ENCODE measurements at places on chromosomes 6 and 20. TPM values are rescaled to one million over a fixed set of nuclear protein-coding genes. Genes with fewer than 3 reads are reported as not detected.

- DNase-seq, result no peak
Measured at GRCh38 chr20:58973179-58973578, 7.9 kb upstream of the NELFCD start.

GRCh38 chr6:1481286-1481685 lies 91.9 kb downstream of the FOXF2 start:
- no peak for DNase-seq

DNA sequence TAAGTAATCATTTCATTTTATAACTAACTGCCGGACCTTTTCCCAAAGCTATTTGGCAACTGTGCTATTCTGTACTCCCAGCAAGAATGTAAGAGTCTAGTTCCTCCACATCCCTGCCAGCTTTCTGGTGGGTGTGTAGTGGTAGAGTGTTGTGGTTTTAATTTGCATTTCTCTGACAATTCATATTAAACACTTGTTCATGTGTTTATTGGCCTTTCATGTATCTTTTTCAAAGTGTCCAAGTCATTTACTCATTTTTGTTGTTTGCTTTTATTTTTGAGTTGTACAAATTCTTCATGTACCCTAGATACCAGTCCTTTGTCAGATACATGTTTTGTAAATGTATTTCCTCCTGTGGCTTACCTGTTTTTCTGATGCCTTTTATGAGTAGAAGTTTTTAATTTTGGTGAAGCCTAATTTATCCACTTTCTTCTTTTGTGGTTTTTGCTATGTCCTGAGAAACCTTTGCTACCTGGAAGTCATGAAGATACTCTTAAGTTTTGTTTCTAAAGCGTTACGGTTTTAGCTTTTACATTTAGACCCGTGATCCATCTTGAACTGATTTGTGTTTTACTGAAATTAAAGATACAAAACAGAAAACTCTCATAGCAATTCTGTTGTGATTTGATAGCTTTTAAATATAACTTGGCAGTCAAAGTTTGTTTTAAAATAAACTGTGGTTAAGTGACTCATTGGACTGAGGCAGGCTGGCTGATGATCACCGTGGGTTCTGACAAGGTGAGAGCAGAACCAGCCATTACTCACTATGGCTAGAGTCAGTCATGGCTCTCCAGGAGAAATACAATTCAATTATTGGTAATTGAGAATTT lies 8.0 kb downstream of the MYLIP start:
- DNase-seq, result no peak

- DNase-seq, result no peak
Measured at GRCh38 chr6:3071568-3071967, 3.3 kb downstream of the RIPK1 start.

CCR6 gene
- total RNA-seq, result not detected

DNA sequence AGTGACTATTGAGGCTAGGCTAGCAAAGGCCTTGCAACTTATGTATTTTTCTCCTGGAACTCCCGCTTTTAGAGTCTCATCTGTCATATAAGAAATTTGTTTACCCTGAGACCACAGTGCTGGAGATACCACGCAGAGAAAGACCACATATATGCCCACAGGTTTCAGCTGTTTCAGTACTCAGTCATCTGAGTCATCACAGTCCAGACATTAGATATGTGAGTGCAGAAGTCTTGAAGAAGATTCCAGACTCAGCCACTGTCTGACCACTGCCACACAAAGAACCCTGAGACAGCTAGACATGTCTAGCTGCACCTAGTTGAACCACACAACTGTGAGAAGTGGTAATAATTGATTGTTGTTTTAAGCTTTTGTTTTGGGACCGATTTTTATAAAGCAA lies 648.3 kb downstream of the EPM2A start:
- no peak for DNase-seq

EGFL8 gene
- 6.1 TPM for total RNA-seq

DNA sequence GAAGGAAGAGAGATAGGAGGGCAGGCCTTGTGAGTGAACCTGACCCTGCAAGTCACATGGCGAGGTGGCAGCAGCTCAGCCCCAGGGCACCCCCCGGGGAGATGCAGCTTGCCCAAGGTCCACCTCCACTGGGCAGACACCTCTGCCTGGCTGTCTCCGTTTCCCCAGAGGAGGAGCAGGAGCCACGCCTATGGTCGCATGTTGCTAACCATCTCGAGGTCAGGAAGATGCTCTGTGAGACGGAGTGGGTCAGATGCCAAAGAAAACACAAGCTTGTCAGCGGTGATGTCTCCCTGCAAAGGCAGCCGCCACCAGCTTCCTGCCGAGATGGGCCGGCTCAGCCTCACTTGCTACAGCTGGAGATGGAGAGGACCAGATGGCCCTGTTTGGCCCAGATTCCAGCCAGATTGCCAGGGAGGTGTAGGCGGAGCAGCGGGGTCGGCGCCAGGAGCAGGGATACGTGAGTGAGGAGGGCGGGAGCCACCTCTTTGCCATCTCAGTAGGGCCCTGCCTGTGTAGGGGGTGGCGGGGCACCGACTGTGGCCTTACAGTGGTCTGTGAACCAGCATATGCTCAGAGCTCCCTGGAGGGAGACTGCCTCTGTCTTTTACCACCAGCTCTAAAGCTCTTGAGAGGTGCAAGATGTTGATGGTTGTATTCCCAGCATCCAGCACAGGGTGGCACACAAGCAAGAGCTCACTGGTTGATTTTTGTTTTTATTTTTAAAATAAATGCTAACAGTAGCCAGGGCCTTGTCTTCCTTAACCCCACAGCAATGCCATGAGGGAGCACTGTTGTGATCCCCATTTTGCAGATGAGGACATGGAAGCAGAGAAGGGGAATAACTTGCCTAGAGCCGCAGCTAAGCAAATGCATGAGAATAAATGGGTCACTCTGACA lies 42.9 kb upstream of the FAM83D start:
- no peak for DNase-seq

TSPO2 gene
- total RNA-seq, result not detected

- DNase-seq, result no peak
Measured at GRCh38 chr6:157556671-157557430, 175.9 kb downstream of the ZDHHC14 start.

FAM209B gene
- not detected for total RNA-seq

GRCh38 chr20:13554076-13554475 lies 84.7 kb downstream of the TASP1 start:
- no peak for DNase-seq

ZSCAN9 gene
- 11.9 TPM for total RNA-seq

OR2H2 gene
- not detected for total RNA-seq

OTOR gene
- not detected for total RNA-seq

TCF19 gene
- 11.2 TPM for total RNA-seq

PAK5 gene
- 1.1 TPM for total RNA-seq

GRCh38 chr6:55925292-55925691 lies 49.9 kb upstream of the BMP5 start:
- DNase-seq, result no peak

- DNase-seq, result no peak
Measured at GRCh38 chr6:157865249-157865648, 42.2 kb downstream of the SNX9 start.

- DNase-seq, result no peak
Measured at GRCh38 chr6:125804264-125804663, 13.5 kb downstream of the NCOA7 start.

- no peak for DNase-seq
Measured at GRCh38 chr20:48735112-48735511, 92.7 kb downstream of the PREX1 start.

DNA sequence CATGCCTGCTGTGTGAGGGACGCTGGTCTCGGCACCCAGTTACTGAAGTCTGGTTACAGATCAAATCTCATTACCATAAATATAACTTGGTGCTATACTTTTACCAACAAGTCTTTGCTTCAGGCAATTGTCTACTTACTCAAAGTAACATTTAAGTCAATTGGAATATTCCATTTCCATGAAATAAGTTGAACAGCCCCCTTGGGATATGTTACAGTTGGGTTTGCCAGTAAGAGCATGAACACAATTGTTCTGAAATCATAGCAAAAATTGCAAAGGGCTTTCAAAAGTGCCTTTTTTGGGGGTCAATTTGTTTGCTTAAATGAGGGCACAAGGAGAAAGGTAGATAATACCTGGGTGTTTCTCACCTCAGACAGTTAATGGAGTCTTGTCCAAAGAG lies 170.9 kb upstream of the EXOC2 start:
- DNase-seq, result no peak

CHRNA4 gene
- total RNA-seq, result 3.9 TPM

GRCh38 chr6:116556065-116556464 lies 2.5 kb downstream of the CALHM4 start:
- DNase-seq, result no peak

PTK6 gene
- 0.28 TPM for total RNA-seq

- no peak for DNase-seq
Measured at GRCh38 chr6:111628142-111628850, 22.6 kb upstream of the TRAF3IP2 start.

NRSN1 gene
- total RNA-seq, result 1.5 TPM

DNA sequence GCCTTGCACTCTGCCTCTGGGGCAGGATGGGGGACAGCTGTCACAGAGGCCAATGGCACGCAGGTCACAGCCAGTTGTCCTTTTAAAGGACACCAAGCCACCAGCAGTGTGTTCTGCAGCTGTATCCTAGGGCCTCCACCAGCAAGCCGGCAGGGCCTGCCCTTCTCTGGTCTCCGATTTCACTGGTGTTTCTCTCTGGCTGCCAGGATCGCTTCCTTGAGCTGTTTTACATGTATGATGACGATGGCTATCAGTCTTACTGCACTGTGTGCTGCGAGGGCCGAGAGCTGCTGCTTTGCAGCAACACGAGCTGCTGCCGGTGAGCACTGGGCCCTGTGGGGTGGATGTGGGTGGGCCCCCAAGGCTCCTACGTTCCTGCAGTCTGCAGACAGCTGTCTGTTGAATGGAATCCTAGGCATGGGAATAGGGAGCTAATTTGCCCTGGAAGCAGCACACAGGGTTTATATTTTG lies 22.7 kb upstream of the MAPRE1 start:
- DNase-seq, result no peak

DNA sequence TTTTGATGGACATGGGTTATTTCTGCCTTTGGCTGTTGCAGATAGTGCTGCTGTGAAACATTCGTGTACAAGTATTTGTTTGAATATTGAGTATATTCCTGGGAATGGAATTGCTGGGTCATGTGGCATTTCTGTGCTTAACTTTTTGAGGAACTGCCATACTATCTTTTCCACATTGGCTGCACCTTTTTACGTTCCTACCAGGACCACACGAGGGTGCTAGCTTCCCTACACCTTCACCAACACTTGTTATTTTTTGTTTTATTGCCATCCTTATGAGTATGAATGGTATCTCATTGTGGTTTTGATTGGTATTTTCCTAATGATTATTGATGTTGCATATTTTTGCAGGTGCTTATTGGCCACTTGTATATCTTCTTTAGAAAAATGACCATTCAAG lies 47.8 kb upstream of the PLCG1 start:
- no peak for DNase-seq

PRR18 gene
- total RNA-seq, result 0.08 TPM

DNA sequence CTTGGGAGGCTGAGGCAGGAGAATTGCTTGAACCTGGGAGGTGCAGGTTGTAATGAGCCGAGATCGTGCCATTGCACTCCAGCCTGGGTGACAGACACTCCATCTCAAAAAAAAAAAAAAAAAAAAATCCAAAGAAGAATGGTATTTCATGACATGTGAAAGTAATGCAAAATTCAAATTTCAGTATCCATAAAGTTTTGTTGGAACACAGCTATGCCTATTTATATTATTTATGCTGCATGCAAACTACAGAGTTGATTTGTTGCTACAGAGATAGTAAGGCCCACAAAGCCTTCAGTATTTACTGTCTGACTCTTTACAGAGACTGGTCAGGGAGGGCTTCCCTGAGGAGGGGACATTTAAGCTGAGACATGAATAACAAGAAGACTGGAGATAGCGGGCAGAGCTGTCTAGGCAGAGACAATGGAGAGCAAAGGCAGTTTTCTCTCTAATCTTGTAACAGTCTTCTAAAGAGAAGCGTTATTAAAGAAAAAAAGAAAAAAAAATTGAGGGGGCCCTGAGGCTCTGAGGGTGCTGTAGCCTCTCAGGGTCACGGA lies 2.7 kb upstream of the SLC9A8 start:
- no peak for DNase-seq

DNA sequence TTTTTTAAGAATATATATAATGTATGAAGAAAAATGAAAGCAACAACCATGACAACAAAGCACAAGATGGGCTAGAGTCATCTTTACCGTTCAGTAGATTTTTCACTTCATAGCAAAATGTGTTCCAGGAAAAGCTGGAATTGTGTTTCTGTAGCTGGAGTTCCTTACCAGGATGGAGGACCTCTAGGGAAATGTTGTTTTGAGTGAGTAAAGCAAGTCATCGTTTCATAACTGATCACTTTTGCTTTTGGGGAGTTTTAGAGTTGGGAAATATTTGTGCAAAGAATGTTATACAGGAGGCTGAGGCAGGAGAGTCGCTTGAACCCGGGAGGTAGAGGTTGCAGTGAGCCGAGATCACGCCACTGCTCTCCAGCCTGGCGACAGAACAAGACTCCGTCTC lies 151.6 kb downstream of the SASH1 start:
- no peak for DNase-seq

DNA sequence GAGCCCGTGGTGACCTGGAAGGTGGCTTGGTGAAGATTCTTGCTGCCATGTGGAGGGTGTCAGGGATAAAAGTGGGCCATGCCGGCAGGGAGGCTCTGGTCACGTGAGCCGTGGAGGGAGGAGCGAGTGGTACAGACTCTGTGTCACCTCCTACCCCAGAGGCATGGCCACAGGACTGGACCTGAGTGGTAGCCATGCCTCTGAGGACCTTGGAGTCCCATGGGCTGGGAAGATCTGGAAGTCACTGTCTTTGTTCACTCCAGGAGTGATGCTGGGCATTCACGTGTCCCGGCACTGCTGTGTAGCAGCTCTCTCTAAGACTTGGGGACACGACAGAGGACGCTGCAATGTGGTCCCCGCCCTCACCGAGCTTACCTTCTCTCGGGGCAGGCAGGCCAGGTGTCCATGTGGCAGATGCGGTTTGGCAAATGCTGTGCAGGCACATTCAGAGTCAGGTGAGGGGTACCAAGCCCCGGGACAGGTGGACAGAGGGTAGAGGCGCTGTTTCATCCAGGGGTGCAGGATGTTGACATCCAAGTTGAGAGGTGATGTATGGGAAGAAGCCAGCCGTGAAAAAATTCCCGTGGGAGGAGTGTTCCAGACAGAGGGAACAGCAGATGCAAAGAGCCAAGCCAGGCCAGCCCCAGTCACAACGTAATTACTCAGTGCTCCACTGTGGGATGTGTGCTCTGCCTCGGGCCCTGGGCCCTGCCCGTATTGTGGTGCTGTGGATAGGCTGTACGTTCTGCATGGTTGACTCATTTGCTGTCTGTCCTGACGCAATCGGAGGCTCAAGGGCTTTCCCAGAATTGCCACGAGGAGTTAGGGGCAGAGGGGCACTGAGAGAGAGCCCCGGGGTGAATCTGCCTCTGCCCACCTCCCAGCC lies 307.8 kb downstream of the TAF4 start:
- no peak for DNase-seq

L3MBTL1 gene
- total RNA-seq, result 17.4 TPM

- DNase-seq, result peak; percentile 97
Measured at GRCh38 chr6:159042003-159042825, 2.6 kb downstream of the TAGAP start.

DNA sequence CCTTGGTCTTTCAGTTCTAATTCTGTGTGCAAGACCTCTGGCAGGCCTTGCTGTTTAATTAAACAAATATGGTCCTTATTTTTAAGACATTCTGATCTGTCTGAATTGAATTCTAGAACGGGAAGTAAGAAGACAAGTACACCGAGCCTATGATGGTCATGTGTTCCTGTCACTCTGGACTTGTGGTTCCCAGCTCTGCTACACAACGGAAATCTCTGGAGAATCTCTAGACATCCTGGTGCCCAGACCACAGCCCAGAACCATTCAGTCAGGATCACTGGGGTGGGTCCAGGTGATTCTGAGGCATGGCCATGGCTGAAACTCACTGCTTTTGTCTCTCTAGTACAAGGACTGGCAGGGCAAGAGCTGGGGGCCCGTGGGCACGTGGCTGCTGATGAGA lies 15.9 kb upstream of the KCNK16 start:
- no peak for DNase-seq
